ENCODE measurements at places on chromosomes 13 and 19. TPM values are rescaled to one million over a fixed set of nuclear protein-coding genes. Genes with fewer than 3 reads are reported as not detected.

Gene CYP2A6
- total RNA-seq: not detected

Gene ZNF626
- total RNA-seq: 22.5 TPM

Gene LAIR1
- not detected for total RNA-seq

Gene CGB5
- total RNA-seq: not detected

Gene VN1R2
- not detected for total RNA-seq

Gene ZNF583
- total RNA-seq: 7.2 TPM

Gene CGB8
- not detected for total RNA-seq

Gene NBEA
- 31.2 TPM for total RNA-seq

Gene KLK3
- total RNA-seq: not detected

Gene SPTBN4
- 2.4 TPM for total RNA-seq

Gene MISP3
- total RNA-seq: 1.3 TPM

Gene KCNRG
- 7.6 TPM for total RNA-seq

Gene OR7A5
- not detected for total RNA-seq

Gene ACP4
- not detected for total RNA-seq

Gene CPB2
- not detected for total RNA-seq

Gene FFAR3
- total RNA-seq: not detected

Gene PRODH2
- 0.20 TPM for total RNA-seq

Gene FBXO17
- total RNA-seq: 25.2 TPM

Gene B3GNT8
- 2.1 TPM for total RNA-seq

Gene GPR183
- total RNA-seq: not detected

Gene MYO1F
- total RNA-seq: 0.17 TPM

Gene RFPL4A
- not detected for total RNA-seq

Gene NLRP9
- not detected for total RNA-seq

Gene GTF2F1
- 74.6 TPM for total RNA-seq

Gene JSRP1
- not detected for total RNA-seq

Gene KCTD12
- total RNA-seq: 8.7 TPM

Gene FAM124A
- 0.35 TPM for total RNA-seq

Gene LCP1
- 5.4 TPM for total RNA-seq

Gene MADCAM1
- total RNA-seq: not detected

Gene NCR1
- not detected for total RNA-seq

Gene VPS36
- 27.1 TPM for total RNA-seq

Gene C19orf73
- 0.45 TPM for total RNA-seq

Gene COL4A2
- 1,465 TPM for total RNA-seq

Gene SULT2A1
- total RNA-seq: not detected

Gene KLK4
- total RNA-seq: not detected

Gene ZNF560
- 0.15 TPM for total RNA-seq

Gene DHDH
- total RNA-seq: 1.7 TPM

Data from renal cortical epithelial cell (primary cell).